ENCODE measurements at places on chromosomes 6 and 20. TPM values are rescaled to one million over a fixed set of nuclear protein-coding genes. Genes with fewer than 3 reads are reported as not detected.

DNA sequence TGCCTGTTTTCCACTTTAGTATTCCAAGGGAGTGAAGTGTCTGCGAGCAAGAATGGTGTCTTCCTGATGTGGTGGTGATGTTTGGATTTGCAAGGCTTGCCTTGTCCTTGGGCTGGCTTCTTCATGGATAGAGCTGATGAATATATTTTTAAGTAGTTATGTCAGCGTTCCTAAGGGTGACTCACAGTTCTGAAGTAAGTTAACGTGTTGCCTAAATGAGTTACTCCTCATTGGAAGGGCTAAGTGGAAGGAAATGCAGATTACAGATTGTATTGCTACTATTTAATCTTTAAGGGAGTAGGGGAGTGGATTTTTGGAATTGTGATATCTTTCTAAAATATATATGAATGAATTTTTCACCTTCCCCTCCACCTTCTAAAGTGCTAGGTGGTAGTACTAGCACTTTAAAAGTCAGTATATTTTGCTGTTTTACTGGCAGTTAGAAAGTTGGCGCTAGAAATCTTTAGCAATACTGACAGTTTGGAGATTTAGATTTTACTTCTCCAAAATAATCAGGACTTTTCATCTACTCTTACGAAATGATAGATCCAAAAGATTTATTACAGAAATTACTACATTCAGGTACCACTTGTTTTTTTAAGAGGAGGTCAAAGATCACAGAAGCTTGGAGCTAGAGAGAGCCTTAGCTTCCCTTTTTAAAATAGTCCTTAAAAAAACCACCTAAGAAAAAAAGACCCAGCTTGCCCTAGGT is 197.4 kb downstream of the JARID2 start:
- H3K4me3 ChIP-seq, result no peak overlapping the region
- H3K4me1 ChIP-seq, result peaks cover 31% of the 10 kb centered on the region
- no peaks in the 10 kb centered on the region for H3K36me3 ChIP-seq
- DNase-seq, result no peak

GRCh38 chr6:29797966-29798365 is 29.7 kb upstream of the HLA-G start:
- no peak overlapping the region for H3K27ac ChIP-seq
- no peaks in the 10 kb centered on the region for H3K4me1 ChIP-seq
- H3K4me3 ChIP-seq, result no peak overlapping the region
- peaks cover 35% of the 10 kb centered on the region for H3K27me3 ChIP-seq
- no peak for DNase-seq

DNA sequence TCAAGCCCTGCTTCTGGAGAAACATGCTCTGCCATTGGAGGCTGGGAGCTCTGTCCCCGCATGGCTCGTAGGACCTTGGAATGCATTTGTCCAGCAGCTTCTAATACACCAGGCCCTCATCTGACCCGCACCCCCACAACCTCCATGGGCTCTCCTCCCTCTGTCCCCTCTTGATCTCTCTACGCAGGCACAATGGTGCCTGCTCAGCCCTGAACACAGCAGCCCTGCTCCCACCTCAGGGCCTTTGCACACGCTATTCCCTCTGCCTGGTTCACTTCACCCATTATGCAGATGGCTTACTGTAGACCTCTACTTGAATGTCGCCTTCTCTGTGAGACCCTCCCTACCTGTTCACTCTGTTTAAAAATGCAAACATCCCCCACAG is 27.0 kb upstream of the PTGIS start:
- H3K4me3 ChIP-seq, result no peak overlapping the region
- no peak for DNase-seq

DNA sequence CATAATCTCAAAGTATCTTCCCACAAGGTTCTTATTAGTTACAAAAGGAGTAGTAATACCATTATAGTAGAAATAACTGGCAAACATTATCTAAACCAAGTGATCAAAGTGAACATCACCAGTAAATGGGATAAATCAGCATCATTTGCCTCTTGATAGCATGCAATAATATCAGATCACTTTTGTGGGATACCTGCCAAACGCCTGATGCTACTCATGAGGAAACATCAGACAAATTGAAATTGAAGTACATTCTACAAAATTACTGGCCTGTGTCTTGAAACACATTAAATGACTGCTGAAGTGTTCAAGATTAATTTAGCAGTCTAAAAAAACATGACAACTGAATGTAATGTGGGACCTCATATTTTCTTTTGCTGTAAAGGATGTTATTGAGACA is 208.1 kb downstream of the TINAG start:
- H3K27me3 ChIP-seq, result no peaks in the 10 kb centered on the region
- DNase-seq, result no peak

The BMP6 gene
- total RNA-seq, result 0.13 TPM

The TRIM40 gene
- total RNA-seq, result not detected

Data from T-cell (primary cell).